ENCODE measurements at places on chromosomes 11 and 22.

GRCh38 chr11:77823775-77824174, 2.8 kb downstream of the AAMDC start:
- DNase-seq = peak; percentile 16

GRCh38 chr11:63680834-63681320, 423 bp upstream of the RTN3 start:
- DNase-seq = no peak

GRCh38 chr22:20580611-20581502, 73.4 kb downstream of the MED15 start:
- DNase-seq = no peak

GRCh38 chr11:48062649-48063048, 82.3 kb downstream of the PTPRJ start:
- no peak for DNase-seq

- no peak for DNase-seq
Measured at GRCh38 chr22:28835630-28836189, 35.3 kb upstream of the XBP1 start.

DNA sequence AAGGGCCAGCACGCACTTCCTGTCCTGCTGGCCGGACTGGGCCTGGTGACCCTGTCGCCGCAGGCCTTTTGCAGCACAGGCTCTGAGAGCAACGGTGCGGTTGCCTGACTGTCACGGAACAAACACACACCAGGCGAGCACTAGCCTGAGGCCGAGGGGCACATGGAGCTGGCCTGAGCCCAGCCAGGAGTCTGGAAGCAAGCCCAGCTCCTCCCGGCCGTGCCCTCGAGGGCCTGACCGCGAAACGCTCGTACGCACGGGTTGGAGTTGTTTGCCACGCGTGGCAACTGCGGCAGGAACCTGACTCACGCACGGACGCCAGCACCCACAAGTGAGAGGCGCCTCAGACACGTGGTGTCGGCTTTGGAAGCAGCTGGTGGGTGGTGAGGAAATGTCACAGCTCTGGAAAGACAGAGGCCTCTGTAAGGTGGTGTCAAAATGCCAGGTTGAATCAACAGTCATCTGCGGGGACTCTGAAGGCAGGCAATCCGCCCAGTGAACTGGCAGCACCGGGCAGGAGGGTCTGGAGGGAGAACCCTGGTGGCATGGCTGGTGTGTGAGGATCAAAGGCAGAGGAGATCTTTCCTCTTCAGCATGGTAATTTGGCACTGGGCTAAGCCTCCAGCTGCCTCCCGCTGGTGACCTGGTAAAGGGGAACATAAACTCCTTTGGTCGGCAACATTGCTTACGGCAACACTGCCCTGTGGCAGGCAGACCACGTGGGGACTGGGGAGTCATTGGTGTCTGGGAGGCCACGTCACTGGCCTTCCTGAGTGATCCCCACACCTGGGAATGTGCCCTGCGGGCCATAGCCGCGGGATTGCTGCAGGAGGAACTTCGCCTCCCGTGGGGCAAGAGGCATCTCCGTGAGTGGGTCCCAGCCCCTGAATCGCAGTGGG, 15.3 kb upstream of the IL17REL start:
- no peak for DNase-seq

DNA sequence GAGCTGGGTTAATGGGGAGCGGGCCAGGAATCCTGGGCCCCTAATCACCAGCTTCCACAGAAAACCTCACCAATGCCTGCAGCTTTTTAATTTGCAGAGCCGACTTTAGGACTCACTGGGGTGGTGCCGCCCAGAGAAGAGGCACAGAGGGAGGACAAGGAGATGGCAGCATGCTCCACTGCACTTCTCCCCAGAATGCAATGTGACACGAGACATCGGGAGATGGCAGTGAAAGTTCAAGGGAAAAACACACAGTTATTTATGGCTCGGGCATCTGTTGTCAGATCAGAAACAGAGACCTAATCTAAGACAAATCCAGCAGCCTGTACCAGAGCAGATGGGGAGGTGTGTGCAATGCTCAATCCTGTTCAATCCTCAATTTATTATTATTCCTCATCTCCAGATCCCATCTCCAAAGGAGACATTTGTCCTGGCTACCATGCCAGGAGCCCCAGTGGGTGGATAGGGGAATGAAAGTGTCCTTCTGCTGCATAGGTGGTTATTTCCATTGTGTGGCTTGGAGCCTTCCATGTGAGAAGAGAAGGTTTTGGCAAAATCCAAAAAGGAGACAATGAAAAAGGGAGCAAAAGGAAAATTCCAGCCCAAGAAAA, 250.0 kb downstream of the NXPE2 start:
- DNase-seq = no peak

GRCh38 chr22:44964722-44965078, 45.1 kb downstream of the PHF21B start:
- DNase-seq = no peak

DNA sequence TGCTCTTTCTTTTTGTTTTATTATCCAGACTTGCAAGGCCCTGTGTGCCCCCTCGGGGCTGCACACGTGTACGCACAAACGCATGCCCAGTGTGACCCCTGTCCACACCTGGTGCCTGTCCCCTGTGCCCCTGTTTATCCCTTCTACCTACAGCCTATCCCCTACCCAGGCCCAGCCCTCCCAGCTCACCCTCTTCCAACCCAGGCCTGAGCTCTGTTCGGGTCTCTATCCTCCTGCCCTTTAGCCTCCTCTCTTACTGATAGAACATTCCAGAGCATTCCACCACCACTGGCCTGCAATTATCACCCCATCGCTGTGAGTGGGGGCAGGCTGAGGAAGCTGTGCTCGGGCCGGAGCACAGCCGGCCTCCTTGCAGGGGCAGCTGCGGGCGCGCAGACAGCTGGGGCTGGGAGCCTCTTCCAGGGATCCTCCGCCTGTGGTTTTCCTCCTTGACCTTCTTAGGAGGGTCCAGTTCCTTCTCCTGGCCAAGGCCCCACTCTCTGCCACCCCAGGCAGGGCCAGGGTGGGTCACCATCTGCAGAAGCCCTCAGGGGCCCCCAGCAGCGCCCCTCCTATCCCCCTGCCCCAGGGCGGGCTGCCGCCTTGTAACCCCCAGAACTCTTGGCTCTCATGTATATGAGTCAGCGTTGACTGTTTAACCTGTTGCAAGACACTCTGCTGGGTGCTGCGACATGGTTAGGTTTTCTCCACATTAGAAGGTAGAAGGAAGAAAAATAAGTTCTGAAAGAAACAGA, 41.8 kb upstream of the KCNQ1OT1 start:
- no peak for DNase-seq

- no peak for DNase-seq
Measured at GRCh38 chr11:44833877-44834452, 107.2 kb downstream of the TSPAN18 start.

DNA sequence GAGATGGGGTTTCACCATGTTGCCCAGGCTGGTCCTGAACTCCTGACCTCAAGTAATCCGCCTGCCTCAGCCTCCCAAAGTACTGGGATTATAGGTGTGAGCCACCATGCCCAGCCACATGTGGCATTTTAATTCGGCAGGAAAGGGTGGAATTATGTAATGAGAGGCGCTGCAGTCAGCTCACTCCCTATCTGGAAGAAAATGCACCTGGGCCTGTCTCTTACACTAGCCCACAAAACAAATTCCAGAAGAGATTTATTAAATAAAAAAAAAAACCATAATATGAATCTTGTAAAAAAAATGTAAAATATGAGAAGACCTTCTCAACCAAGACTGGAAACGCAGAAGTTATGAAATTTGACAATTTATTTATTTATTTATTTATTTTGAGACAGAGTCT, 8.2 kb upstream of the KAT5 start:
- no peak for DNase-seq

- DNase-seq = no peak
Measured at GRCh38 chr11:113163291-113164030, 150.9 kb upstream of the TTC12 start.

DNA sequence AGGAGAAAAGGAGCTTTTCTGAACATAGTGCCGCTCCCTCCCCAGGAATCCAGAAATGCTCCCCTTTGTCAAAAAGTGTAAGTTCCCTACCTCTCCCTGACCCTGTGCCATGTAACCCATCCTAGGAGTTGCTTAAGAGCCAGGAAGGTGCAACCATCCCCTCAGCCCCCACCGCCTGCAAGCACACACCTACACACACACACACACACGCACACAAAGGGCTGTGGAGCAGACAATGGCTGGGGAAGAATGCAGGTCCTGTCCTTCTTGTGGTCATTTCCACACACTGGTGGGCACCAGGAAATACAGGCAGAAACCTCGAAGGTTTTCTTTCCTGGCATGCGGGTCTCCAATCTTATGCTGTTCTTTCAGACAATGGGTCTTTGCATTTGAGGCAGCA, 1.2 kb downstream of the P2RX3 start:
- no peak for DNase-seq

DNA sequence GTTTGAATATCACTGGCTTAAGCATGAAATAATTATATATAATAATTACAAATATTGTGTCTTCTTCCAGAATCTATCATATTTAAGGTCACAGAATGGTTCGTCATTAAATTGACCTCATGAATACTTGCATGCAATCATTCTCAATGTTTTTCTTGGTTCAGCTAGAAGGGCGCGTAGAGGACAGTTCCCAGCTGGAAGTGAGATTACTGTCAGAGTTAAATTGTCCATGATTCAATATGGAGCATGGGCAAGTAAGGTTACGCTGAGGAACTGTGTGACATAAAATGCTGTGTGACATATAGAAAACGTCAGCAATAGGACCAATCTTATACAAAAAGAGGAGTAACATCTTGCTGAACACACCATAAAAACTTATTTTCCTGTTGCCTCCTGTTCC, 2423.5 kb upstream of the RAG2 start:
- no peak for DNase-seq

DNA sequence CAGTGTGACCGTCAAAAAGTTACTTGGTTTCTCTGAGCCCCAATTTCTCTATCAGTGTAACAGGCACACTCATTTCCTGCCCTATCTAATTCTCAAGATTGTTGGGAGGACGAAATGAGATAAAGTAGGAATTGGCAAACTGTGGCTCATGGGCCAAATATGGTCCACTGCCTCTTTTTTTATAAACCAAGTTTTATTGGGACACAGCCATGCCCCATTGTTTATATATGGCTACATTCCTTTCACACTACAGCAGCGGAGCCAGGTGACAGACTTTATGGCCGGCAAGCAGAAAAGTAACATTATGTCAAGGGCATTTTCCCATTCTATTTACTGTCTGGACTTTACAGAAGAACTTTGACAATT, 116.7 kb upstream of the TIMP3 start:
- no peak for DNase-seq

- no peak for DNase-seq
Measured at GRCh38 chr22:29948385-29948769, 65.4 kb downstream of the MTMR3 start.

DNA sequence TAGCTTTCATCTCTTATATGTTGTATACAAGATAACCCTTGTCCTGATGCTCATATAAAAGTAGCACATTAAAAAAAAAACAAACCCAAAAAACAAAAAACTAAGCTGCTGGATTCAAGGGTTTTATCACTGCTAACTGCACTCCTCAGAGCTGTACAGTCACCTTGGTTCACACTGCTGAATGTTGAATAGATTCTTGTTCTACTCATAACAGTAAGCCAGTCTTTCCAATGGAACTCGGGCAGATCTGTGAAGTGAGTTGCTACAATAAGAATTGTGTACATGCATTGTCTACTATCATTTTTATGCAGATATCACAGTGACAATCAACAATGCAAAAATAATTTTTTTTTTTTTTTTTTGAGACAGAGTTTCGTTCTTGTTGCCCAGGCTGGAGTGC, 4.7 kb downstream of the HARBI1 start:
- DNase-seq = no peak

DNA sequence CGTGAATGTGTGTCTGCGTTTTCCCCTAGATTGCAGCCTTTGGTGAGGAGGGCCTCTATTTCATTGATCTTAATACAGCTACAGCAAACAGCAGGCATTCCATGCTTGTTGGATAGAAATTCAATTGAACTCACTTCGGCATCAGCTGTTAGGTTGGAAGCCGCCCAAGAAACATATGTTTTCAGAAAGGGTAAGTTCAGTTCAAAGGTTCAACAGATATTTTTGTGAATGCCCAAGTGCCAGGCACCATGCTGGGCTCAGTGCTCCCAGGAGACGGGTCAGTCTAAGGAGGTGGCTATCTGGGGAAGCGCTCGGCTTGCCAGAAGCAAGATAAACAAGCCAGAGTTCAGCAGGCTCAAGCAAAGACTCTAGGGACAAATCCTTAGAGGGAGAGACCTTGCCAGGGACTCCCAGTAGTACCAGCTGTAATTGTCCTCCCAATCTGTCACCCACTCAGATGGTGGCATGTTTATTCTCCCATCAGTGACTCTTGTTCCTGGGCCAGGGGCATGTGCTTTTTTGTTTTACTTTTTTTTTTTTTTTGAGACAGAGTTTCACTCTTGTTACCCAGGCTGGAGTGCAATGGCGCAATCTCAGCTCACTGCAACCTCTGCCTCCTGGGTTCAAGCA, 64.5 kb upstream of the LARGE1 start:
- DNase-seq = no peak

GRCh38 chr11:69718147-69718546, 14.3 kb upstream of the FGF19 start:
- no peak for DNase-seq

GRCh38 chr11:66717925-66718319, 11.1 kb downstream of the SPTBN2 start:
- DNase-seq = no peak

DNA sequence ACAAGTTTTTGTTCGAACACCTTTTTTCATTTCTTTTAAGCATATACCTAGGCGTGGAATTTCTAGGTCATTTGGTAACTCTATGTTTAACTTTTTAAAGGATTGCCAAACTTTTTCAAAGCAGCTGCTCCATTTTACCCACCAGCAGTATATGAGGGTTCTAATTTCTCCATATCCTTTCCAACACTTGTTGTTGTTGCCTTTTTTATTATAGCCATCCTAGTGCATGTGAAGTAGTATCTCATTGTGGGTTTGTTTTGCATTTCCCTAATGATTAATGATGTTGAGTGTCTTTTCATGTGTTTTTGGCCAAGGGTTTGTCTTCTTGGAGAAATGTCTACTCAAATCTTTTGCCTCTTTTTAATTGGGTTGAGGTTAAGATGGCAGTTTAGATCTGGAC, 24.5 kb downstream of the CSTPP1 start:
- DNase-seq = no peak

DNA sequence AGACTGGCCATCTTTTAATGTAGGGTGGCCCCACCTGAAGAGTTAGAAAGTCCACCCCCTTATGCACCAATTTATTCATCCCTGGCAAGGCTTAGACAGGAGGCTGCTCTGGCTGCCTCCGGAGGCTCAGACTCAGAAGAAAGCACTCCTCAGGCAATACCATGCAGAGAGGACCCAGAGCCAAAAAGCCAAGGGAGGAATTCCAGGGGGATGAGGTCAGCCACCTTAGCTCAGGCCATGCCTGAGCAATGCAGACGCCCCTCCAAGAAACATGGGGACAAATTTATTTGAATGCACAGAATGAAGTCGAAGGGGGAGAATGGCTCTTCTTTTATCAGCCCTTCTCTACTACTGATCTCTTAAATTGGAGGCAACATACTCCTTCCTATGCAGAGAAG, 39.7 kb upstream of the GLYAT start:
- no peak for DNase-seq

Measured in AML-193 (cell line).